ENCODE measurements at places on chromosomes 7 and 10. TPM values are rescaled to one million over a fixed set of nuclear protein-coding genes. Genes with fewer than 3 reads are reported as not detected.

DNA sequence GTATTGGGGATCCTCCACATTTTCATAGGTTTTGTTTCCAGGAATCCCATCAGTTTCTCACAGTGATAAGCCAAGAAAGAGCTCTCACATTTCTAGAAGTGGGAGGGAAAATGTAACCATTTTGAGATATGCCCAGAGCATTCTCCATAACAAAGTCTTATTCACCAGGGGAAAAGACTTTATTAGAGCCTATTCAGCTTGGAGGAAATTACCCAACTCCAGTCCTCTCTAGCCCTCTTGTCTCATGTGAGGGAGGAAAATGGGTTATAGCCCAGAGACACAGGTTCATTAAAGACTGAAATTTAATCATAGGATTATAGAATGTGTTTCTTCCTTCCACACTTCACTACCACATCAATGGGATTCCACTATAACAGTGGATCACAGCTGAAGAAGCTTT lies 61.6 kb upstream of the DYNC1I1 start:
- no peak for DNase-seq

DNA sequence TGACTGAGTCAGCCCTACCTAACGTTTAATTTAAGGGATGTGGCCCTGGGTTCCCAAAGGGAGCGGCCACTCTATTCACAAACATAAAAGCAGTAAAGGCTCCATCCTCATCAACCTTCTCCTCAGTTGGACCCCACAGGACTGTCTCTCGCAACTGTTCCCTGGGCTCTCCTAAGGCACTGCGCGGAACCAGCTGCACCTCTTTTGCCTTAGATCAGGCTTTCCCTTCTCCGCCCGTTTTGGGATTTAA lies 689 bp upstream of the GTPBP4 start:
- DNase-seq, result peak; percentile 25

- DNase-seq, result no peak
These were observed 5.1 kb downstream of the SGMS1 start for GRCh38 chr10:50618624-50619023.

GRCh38 chr10:19816411-19817230 lies at the start of gene PLXDC2:
Gene PLXDC2 (plus strand): TSS chr10:19816432.
- DNase-seq, result peak; percentile 61

- DNase-seq, result peak; percentile 31
These were observed 173.2 kb downstream of the SEMA3A start for GRCh38 chr7:84021292-84021908.

DNA sequence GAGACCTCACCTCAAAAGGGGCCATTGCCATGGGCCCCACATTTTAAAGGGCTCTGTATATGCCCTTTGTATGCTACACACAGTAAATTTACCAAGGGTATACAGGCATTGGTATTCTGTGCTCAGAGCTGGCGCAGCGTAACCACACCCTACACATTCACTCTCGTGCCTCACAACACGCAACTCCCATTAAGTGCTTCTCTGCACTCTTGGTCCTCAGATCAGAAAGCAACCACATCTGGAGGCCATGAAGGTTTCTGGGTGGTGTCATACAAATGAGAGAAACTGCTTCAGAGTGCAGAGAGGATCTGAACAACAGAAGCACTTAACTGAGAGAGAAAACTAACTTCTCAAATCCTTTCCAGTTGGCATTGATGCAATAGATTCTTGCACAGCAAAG lies 9.4 kb upstream of the CACUL1 start:
- DNase-seq, result no peak

GRCh38 chr7:76356823-76357222 lies 2.0 kb downstream of the YWHAG start:
- DNase-seq, result peak; percentile 53

- DNase-seq, result no peak
These were observed 19.0 kb downstream of the AQP1 start for GRCh38 chr7:30930621-30931020.

DNA sequence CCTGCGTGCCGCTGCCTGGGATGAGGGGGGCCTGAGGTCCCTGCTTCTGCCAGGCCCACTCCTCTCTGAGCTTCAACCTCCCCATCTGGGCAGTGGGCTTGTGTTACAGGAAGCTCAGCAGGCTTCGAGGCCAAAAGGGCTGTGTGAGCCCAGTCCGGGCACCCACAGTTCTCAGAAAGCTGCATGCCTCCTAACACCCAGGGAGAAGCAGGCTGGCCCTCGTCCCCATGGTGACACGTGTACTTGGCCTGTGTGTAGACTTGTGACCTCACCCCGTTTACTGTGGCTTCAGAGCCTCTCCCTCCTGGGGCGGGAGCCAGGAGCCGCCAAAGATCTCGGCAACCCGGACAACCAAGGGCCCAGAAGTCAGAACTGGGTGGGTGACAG lies 2.2 kb upstream of the GRIFIN start:
- peak; percentile 33 for DNase-seq

DNA sequence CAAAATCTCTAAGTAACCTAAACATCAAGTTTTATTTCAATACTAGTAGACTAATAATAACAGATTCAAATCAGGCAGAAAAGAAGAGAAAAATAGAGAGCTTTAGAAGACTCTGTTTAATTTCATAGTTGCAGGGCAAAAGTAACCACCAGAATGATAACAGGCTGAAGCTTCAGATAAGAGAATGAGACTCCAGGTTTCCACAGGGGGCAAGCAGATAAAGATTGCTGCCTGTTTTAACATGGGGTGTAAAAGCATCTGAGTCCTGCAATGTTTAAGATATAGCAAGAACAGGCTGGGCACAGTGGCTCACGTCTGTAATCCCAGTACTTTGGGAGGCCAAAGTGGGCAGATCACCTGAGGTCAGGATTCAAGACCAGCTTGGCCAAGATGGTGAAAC lies 11.0 kb downstream of the CROT start:
- no peak for DNase-seq

DNA sequence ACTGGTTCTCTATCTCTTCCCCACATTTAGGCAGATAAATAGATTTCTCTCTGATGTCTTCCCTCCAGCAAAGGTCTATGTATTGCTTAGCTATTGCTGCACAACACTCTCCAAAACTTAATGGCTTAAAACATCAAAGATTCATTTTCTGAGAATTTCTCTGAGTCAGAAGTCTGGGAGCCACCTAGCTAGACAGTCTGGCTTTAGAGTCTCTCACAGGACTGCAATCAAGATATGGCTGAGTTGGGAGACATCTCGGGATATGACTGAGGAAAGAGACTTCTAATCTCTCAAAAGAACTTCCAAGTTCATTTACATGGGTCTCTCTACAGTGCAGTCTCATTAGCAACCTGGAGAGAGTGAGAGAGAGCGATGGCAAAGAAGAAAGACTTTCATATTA lies 553.6 kb upstream of the GHITM start:
- no peak for DNase-seq

- no peak for DNase-seq
These were observed 172.4 kb downstream of the ARHGAP12 start for GRCh38 chr10:31756101-31756728.

DNA sequence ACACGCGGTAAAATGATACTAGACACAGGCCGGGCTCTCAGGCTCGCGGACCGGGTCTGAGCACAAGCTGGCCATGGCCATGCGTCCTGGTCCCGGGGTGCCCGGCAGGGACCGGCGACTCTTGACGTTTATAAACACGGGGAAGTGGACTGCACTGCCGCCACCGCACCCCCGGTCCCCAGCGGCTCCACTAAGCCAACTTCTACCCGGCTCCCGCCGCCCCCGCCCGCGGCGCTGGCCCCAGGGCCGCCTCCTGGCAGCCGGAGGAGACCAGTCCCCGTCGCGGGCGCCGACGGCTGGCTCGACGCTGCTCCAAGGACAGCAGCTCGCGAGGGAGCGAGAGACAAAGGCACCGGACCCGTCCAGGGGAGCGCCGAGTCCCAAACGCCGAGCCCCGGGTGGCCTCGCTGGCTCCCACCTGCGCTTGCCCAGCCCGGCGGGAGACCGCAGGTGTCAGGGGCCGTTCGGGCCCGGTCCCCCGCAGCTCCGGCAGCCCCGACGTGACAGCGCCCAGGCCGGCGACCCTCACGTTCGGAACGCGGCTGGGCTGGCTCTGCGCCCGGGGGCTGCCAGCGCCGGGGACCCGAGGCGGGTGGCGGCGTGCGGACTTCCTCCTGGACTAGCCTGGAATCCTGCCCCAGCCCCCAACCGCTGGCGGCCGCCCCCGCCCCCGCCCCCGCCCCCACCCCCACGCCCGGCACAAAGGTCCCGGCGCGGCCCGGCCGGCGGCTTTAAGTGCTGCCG lies 517 bp downstream of the ITGB1 start:
- peak; percentile 41 for DNase-seq

The TAS2R3 gene
- total RNA-seq, result 0.34 TPM

The GPC2 gene
- 9.6 TPM for total RNA-seq

The PRPS1L1 gene
- not detected for total RNA-seq

The EPO gene
- total RNA-seq, result not detected

The OSBPL3 gene
- 41.2 TPM for total RNA-seq

The TNRC18 gene
- 37.7 TPM for total RNA-seq
